ENCODE measurements at places on chromosomes 11 and 22.
A peak's percentile ranks its signal among the peaks of the same experiment; 100 is the strongest.

- no peak for DNase-seq
Measured at GRCh38 chr11:17376493-17376892, 12.0 kb downstream of the KCNJ11 start.

- no peak for DNase-seq
Measured at GRCh38 chr11:15969281-15969680, 387.1 kb downstream of the SOX6 start.

GRCh38 chr11:9459667-9460321 is 1.0 kb upstream of the ZNF143 start:
- peak; percentile 6 for DNase-seq

DNA sequence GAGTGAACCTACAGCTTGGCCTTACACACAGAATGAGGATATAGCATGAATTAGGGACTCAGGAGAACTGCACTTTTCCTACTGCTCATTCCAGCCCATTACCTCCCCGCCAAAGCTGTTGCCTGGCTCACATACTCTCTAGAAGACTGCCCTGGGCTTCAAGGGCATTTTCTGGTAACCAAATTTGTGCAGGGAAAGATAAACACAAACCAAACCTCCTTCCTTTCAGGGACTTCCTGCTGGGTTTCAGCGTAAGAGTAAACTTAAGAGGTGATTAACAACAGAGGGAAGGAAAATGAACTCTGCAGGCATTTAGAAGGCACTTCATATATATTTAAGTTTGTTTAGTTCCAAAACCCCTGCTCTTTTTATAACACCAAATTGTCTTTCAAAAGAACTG is 194.9 kb downstream of the SWAP70 start:
- no peak for DNase-seq

- no peak for DNase-seq
Measured at GRCh38 chr11:22194907-22195306, 2.0 kb downstream of the ANO5 start.

DNA sequence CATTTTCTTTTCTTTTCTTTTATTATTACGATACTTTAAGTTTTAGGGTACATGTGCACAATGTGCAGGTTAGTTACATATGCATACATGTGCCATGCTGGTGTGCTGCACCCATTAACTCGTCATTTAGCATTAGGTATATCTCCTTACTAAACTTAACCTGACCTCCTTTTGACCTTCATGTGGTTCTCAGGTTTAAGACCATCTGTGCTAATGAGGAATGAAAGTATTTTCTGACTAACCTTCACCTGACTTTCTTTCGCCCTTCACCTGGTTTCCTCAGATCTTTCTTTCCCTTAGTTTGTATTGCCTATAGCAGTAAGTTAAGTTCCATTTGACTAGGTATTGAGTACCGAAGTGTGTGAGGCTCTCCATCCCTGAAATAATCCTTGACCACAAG is 6.5 kb downstream of the EXPH5 start:
- DNase-seq, result no peak

- peak; percentile 57 for DNase-seq
Measured at GRCh38 chr22:46036558-46037408, 59.8 kb upstream of the WNT7B start.

DNA sequence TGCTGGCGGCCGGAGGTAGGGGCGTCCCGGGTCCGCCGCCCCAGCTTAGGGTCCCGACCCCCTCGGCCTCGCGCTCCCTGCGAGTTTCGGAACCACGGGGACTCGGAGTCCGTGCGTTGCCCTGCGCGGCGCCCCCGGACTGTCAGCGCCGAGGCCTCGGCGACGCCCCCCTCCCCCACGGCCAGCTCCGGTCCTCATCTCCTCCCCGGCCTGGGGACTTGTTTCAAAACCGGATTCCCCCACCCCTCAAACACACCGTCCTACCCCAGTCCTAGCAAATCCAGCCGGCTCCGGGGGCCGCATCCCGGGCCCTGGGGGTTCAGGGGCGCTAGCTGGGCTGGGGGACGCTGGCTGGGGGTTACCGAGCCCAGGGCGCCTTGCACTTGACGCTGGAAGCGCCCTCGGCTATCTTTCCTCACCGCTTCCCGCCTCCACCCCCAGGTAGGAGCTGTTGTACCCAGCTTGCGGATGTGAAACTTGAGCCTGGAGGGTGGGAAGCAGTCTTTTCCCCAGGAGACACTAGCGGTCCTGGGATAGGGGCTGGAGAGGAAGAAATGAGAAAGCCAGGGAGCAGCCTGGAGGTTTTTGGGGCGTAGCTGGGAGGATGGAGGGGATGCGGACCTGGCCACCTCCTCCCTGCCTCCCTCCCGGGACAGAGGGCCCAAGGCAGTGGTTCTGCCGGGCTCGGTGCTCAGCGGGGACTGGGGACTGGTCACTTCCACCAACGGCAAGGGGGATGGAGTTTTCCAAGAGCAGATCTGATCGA is 550 bp downstream of the FBLN1 start:
- no peak for DNase-seq

- DNase-seq, result no peak
Measured at GRCh38 chr22:37018815-37019308, 385 bp downstream of the TST start.

- peak; percentile 41 for DNase-seq
Measured at GRCh38 chr11:67268081-67268961, 2.0 kb downstream of the GRK2 start.

GRCh38 chr22:43218786-43219185 is 31.9 kb upstream of the TTLL12 start:
- DNase-seq, result no peak

- no peak for DNase-seq
Measured at GRCh38 chr11:64608636-64609035, 17.6 kb downstream of the SLC22A12 start.

DNA sequence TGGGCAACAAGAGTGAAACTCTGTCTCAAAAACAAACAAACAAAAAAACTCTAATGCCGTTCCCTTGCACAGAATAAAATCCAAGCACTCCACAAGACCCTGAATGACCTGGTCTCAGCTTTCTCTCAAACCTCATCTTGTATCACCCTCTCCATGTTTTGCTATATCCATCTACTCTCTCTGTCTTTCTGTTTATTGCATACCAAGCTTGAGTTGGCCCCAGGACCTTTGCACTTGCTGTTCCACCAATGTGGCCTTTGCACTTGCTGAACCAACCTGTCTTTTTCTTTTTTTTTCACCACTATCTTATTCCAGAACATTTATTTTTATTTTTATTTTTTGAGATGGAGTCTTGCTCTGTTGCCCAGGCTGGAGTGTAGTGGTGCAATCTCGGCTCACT is 2.0 kb upstream of the L3MBTL2 start:
- DNase-seq, result no peak

- DNase-seq, result no peak
Measured at GRCh38 chr22:29037340-29037932, 24.2 kb downstream of the C22orf31 start.

DNA sequence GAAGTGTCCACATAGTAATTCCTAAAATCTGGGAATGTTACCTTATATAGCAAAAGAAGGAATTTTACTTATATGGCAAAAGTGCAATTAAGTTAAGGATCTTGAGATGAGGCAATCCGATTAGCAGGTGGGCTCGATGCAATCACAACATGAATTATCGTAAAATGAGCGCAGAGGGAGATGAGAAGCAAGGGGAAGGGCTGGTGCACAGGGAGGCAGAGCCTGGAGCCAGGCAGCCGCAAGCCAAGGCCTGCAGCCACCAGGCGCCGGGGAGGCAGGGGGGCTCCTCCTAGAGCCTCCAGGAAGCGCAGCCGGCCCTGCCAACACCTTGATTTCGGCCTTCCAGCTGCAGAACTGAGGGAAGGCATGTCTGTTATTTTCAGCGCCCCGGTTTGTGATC is 85.7 kb downstream of the CELSR1 start:
- DNase-seq, result no peak

DNA sequence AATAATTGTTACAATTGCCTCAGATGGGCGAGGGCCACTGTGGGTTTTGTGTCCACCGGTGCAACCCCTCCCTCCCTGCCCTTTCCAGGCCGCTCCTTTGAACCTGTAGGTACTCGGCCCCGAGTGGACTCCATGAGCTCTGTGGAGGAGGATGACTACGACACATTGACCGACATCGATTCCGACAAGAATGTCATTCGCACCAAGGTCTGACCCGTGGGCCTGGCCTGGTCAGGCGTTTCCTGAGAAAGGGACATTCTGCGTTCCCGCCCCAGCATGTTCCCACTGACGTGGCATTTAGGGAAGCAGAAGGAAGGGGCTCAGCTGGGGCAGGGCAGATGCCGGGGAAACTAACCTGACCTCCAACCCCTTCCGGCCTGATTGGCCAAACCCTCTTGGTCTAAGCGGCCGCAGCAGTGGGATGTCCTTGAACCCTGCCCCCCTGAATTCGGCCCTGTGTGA is 10.1 kb downstream of the SIDT2 start:
- no peak for DNase-seq

GRCh38 chr11:119612814-119613213 is 116.2 kb downstream of the NECTIN1 start:
- no peak for DNase-seq

DNA sequence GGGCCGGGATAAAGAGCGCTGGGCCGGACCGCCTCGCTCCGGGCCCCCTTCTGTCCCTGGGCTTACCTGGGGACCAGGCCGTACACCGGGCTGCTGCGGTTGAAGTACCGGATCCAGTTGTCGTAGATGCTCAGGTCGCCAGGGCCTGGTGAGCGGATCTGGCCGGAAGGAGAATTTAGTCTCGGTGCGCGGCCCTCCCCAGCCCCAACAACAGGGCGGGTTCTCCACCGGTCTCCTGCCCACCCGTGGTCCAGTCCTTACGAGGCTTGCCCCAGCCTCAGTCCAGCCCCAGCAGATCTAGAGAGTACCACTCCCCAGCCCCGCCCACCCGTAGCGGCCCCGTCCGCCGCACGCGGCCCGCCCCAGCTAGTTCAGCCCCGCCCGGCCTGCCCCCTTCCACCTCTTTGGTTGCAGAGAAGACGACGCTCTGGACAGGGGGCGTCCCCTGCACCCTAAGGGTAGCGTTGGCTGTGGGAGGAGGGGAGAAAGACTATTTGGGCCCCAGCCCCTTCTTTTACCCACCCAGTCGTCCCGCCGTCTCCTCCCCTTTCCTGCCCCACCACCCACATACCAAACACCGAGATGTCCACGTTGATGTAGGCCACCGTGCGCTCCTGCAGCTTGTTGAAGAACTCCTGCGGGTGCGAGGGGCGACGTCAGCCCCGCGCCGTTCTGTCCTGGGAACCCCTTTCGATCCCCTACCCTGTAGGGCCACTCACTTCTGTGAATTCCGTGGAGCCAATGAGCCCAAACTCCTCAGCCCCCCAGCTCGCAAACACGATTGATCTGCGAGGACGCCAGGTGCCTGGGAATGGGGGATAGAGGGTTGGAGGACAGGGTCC is 6.8 kb downstream of the SAC3D1 start:
- DNase-seq, result no peak

DNA sequence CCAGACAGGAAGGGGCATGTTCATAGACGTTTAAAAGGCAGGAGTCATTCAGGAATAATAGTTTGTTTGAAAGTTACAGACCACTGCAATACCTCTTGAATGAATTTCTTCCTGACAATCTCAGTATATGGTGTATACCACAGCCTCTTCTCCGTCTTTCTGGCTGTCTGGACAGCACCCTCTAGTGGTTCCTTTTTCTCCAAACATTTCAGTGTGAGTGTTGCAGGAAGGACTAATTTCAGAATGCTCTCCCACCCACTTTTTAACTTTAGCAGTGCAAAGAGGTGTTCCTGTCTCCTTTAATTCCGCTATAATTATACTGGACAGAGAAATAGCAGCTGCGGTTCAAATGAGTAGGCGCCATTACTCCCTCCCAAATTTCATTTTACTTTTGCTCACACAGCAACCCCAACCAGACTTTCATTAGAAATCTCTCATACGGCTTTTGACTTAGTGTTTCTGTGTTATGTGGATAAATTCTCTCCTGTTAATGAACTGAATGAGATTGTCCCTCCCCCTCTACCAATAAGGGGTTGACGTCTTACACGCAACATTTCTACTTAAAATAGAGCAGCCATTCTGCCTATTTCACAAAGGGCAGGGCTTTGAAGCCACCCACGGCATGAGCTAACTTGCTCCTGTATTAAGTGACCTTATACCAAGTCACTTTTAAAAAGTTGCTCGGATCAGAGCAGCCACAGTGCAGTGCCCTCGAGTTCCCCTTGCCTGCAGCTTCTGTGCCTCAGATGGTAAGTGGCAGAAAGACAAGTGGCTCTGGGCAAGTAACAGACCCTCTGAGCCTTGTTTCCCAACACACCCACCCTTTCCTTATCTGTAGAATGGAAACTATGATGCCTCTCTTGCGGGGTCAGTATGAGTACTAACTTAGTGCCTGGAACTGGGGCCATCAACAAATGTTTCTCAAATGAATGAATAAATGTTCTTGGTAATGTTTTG is 368.6 kb downstream of the OPCML start:
- no peak for DNase-seq

GRCh38 chr11:7484645-7485044 is 661 bp upstream of the OLFML1 start:
- DNase-seq, result no peak

GRCh38 chr22:43157874-43158546 is 6.7 kb downstream of the TSPO start:
- no peak for DNase-seq

DNA sequence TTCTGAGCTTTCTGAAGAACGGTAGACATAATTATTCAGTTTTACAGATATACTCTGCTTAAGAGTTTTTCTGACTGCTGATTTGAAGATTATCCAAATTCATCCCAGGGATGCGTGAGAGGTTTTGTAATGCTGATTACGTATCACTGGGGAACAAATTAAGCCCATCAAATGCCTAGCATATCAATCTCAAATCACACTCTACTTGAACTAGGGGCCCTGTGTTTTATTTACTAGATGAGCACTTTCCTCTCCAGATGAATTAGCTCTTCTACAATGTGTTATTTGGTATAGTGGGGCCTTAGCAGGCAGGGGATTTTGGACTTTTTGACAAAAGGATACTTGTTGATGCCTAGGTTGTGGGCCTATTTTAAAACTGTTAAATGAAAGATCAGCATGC is 177.9 kb downstream of the JRKL start:
- no peak for DNase-seq

GRCh38 chr11:58866788-58867187 is 22.3 kb upstream of the GLYATL2 start:
- no peak for DNase-seq

DNA sequence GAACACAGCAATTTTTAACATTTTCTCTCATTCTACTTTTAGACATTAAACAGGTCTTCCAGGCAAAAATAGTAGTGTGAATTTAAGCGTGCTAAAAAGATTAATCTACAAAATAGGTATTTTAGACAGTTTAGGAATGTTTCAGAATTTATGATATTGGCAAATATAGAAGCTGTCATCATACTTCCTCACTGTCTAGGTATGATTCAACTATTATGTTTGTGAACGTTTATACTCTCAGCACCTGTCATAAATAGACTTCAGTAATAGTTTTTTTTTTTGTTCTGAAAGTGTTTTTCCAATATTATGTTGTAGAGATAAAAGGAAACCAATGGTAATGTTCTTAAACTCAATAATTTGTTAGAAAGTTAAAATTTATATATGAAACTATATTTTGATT is 103.0 kb downstream of the ARHGAP42 start:
- DNase-seq, result no peak

GRCh38 chr11:2089536-2090165 is 49.5 kb downstream of the IGF2 start:
- no peak for DNase-seq

DNA sequence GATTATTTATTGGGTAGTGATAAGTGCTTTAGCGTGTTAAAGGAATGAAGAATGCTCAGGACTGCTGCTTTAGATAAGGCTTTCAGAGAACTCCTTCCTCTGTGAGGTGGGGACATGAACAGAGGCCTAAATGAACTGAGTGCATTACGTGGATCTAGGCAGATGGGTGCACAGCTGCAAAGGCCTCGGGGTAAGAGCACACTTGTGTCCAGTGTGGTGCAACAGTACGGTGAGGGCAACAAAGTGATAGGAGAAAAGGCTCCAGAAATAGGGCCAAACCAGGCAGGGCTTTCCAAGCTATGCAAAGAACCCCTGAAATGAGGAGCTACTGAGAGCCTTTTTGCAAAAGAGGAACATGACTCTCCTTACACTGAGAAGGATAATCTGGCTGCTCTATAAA is 45.3 kb upstream of the ARHGAP32 start:
- no peak for DNase-seq
